ENCODE measurements at places on chromosomes 2 and 18.

- DNase-seq = no peak
Measured at GRCh38 chr2:182553483-182553882, 126.6 kb upstream of the PDE1A start.

- no peak for DNase-seq
Measured at GRCh38 chr2:64331114-64331645, 122.8 kb upstream of the LGALSL start.

DNA sequence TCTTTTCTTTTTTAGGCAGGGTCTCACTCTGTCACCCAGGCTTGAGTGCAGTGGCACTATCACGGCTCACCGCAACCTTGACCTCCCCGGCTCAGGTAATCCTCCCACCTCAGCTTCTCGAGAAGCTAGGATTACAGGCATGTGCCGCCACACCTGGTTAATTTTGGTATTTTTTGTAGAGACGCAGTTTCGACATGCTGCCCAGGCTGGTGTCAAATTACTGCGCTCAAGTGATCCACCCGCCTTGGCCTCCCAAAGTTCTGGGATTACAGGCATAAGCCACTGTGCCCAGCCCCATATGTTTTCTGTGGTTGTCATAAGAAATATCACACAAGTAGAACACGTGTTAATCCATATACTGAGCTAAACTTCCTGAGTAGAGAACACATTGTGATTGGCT is 14.6 kb downstream of the ENOSF1 start:
- DNase-seq = no peak

- no peak for DNase-seq
Measured at GRCh38 chr2:182280118-182280517, 146.7 kb downstream of the PDE1A start.

DNA sequence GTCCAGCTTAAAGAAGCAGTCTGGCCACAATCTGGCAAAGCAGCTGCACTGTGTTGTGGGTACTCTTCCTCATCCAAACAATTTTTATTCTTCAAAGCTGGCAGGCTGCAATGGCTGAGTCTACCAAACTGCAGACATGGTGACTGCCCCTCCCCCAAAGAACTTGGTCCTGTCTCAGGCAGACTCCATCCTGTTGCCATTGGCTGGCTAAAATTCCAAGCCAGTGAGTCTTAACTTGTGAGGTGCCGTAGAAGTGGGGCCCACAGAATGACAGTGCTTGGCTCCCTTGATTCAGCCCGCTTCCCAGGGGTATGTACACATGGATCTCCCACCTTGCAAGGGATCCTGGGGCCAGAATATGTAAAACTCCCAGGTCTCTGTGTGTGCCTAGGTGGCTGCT is 14.5 kb upstream of the NXPH2 start:
- no peak for DNase-seq

- DNase-seq = no peak
Measured at GRCh38 chr18:68177807-68178702, 536.9 kb downstream of the TMX3 start.

DNA sequence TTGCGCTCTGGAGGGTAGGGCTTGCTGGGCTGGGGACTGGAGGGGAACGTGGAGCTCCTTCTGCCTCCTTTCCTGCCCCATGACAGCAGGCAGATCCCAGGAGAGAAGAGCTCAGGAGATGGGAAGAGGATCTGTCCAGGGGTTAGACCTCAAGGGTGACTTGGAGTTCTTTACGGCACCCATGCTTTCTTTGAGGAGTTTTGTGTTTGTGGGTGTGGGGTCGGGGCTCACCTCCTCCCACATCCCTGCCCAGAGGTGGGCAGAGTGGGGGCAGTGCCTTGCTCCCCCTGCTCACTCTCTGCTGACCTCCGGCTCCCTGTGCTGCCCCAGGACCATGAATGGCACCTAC is 4.3 kb downstream of the GPR35 start:
- DNase-seq = no peak

DNA sequence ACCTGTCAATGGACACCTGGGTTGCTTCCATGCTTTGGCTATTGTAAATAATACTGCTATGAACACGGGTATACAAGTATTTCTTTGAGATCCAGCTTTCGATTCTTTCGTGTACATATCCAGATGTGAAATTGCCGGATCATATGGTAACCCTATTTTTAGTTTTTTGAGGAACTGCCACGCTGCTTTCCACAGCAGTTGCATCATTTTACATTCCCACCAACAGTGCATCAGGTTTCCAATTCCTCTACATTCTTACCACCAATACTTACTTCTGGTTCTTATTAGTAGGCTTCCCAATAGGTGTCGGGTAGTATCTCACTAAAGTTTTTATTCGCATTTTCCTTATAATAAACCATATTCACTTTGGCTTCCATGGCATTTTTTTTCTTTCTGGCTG is 69.6 kb downstream of the PID1 start:
- DNase-seq = no peak

DNA sequence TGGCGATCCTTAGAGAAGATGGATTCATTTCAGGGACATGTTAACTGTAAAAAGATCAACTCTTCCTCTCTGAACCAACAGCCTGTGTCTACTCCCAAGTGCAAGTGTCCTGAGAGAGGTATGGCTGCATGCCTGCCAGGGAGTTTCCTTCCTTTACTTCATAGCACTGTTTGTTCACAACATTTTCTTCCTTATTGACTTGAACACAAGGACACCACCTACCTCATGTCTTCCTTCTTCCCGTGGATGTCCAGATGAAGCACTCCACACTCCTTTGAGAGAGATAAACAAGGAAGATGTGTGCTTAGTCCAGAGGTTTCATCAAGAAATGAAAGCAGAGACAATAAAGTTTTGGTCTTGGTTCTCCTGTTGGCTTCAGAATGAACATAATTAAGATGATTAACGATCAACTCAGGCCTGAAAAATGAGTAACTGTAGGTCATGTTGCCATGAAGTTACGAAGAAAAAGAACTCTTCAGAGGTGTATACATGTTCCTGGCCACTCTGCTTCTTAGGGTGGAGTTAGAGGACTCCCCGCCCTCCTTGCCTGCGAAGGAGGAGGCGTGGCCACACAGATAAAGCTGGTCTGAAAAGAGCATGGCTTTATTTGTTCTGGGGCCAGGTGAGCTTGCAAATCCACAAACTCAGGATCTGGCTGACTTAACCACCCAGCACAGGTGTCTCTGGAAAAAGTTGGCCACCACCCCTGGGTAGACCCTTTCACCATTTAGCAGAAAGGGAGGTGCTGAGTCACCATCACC is 155.0 kb upstream of the KCTD1 start:
- DNase-seq = no peak

All from germinal center (tissue), 1 donor.